Activated CD4-positive, alpha-beta T cell treated with anti-CD3 and anti-CD28 coated beads, Interleukin-2, amount 50 U/mL, for 24 hours (primary cell): ENCODE measurements at places on chromosomes 13 and 19.

GRCh38 chr19:49808711-49809159, 4.4 kb downstream of the FUZ start:
- peak; percentile 67 for DNase-seq

DNA sequence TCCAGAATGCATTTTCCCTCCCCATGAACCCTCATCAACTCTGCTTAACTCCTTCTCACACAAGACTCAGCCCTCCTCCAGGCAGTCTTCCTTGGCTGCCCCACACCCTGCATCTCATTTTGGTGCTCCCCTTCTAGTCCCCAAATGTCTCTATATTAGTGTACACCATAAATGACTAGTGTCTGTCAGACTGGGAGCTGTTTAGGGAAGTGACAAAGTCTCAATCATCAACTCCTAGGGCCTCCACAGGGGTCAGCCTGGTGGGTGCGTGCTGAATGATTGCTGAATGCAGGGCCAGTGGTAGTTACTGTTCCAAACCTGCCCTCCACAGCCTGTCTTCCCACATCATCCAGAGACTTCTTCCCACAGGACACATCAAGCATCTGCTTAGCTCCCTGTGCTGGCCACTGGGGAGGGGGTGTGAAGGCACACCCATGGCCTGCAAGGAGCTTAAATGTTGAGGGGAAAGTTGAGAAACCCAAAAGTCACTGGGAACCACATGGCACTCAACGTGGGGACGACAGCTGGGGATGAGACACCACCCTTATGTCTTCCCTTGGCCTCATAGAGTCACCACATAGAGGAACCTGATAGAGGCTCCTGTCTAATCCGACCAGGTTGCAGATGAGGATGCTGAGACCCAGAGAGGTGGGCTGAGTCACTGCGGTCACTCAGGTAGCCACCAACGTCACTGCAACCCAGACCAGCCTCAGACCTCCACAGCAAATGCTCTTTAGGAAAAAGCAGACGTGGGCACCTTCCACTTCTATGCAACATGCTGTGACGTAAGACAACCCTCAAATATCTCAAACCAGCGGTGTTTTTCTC, 79.3 kb upstream of the TM9SF2 start:
- no peak for DNase-seq

- no peak for DNase-seq
Measured at GRCh38 chr13:103006641-103007426, 59.4 kb downstream of the SLC10A2 start.

DNA sequence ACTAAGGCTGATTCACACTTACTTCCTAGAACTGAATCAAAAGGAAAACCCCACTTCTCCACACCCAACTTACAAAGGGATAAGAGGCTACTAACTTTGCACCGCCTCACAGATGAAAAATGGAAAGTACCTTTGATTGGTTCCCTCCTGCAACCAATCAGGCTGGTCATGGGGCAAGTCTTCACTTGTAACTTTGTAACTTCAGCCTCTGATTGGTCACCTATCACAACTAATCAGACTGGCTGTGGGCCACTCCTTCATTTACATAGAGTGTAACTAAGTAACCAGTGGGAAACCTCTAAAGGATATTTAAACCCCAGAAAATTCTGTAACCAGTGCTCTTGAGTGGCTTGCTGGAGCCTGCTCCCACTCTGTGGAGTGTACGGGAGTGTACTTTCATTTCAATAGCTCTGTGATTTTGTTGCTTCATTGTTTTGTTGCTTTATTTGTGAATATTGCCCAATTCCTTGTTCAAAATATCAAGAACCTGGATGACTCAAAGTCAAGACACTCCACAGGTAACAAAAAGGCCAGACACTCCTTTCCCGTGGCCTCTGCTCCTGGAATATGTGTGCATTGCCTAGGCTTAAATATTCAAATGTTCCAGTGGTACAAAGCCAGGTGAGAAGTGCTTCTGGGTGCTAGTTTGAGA, 50.5 kb downstream of the RFC3 start:
- DNase-seq: no peak

- DNase-seq: no peak
Measured at GRCh38 chr13:46313024-46313423, 74.0 kb downstream of the RUBCNL start.

DNA sequence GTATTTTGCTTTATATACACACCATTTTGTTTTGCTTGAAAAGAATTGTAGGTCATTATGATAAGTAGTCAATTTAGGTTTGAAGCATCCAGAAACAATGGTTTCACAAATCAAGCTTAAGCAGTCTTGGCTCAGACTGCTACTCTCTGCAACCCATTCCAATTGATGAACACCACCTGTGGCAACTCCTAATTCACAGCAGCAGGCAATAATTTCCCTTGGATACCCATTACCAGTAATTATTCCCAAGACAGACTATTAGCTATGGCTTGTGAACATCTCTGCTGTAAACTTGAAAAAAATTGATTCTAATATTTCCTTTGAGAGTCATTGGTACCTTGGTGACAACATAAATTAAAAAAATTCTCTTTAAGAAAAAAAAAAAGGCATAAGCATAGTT, 299.3 kb upstream of the SLITRK6 start:
- DNase-seq: no peak

DNA sequence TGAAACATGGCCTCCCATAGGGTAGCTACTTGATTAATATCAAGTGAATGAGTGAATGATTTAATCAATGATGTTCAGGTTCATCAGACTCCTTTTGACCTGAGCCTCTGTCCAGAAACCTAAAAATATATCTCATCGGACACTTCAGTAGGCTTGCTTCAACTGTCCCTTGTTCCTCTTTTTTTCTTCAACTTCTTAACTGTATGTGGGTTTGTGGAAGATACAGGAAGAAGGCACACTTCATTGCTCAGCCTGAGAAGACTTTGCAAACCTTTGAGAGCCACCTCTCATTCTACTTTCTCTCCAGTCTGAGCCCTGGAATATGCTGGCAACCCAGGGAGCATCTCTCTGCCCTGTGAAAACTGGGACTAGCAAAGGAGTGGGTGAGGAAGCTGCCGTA, 557.0 kb downstream of the FGF9 start:
- no peak for DNase-seq

- no peak for DNase-seq
Measured at GRCh38 chr13:84940167-84940566, 859.1 kb downstream of the SLITRK6 start.

- no peak for DNase-seq
Measured at GRCh38 chr13:97339019-97339987, 94.7 kb upstream of the RAP2A start.

DNA sequence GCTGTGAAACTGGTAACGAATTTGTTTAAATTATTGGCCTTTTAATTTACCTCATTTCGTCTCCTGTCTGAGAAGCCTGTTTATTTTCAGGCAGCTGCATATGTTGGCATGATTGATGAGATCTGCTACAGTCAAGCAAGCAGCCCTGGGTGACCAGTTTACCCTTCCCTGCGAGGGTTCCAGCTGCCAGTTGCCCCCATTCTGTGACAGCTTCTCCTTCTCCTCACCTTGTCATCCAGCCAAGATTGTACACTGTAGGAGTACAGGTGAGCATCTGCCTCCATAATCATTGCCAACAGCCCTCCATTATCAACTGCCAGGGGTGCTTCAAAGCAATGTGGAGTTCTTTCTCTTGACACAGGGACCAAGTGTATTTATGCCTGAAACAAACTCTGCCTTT, 1979.9 kb upstream of the PRR20A start:
- no peak for DNase-seq
